A673 (cell line): ENCODE measurements at places on chromosomes 7 and 10. TPM values are rescaled to one million over a fixed set of nuclear protein-coding genes. Genes with fewer than 3 reads are reported as not detected.

DNA sequence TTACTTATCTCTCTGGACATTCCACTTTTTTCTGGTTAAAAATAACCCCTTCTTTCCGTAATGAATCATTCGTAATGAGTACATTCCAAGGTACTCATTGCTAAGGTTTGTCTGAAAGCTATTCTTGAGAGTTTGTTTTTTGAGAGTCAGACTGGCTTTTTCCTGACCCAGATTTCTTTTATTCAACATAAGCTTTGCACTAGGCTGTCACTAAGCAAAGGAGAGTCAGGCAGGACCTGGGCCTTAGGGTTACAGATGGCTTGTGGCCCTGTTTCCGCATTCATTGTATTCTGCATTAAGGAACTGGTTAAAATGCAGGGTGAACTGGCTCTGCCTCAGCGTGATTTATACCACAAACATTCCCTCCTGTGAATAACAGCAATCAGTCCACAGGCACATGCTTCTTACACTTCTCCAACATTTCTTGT is 84.1 kb downstream of the POM121L12 start:
- no peak for DNase-seq

Gene LEP
- total RNA-seq, result not detected in 2 replicates

- no peak for DNase-seq
Observed at GRCh38 chr7:70317356-70317755, 719.1 kb downstream of the AUTS2 start.

GRCh38 chr10:13671904-13672303 is 85.1 kb downstream of the PRPF18 start:
- DNase-seq, result no peak

DNA sequence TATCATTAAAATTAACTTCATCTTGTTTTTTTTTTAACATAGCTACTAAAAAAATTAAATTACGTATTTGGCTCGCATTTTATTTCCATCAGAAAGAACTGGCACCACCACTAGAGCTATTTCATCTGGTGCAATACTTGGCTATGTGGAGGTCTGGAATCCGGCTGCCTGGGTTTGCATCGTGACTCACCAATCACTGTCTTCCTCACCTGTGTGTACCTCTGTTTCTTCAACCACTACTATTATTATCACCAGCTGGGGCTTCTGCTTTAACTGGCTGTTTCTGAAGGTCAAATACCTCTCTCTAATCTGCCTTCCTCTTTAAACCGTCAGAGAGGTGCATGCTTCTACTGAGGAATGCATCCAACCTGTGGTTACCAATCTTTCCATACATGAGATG is 6.5 kb downstream of the WDR91 start:
- DNase-seq, result no peak

- DNase-seq, result no peak
Observed at GRCh38 chr7:118473271-118473670, 248.8 kb downstream of the ANKRD7 start.

- DNase-seq, result no peak
Observed at GRCh38 chr7:3234851-3235250, 66.2 kb upstream of the SDK1 start.

GRCh38 chr10:43754569-43755260 is 106.0 kb upstream of the ZNF32 start:
- DNase-seq, result no peak
